SJSA1 (cell line): ENCODE measurements at places on chromosomes 5 and 9. TPM values are rescaled to one million over a fixed set of nuclear protein-coding genes. Genes with fewer than 3 reads are reported as not detected.

The SOX30 gene
- total RNA-seq = 2.7 and 5.8 TPM in 2 replicates

The ANKRD31 gene
- not detected in 2 replicates for total RNA-seq

The MED22 gene
- 19.7 and 20.4 TPM in 2 replicates for total RNA-seq

The VCAN gene
- total RNA-seq = 46.0 and 69.4 TPM in 2 replicates

The KCNMB1 gene
- 0.44 and 1.00 TPM in 2 replicates for total RNA-seq

The INSL6 gene
- not detected in 2 replicates for total RNA-seq

The TRIM36 gene
- 0.22 and 1.3 TPM in 2 replicates for total RNA-seq

The DAPK1 gene
- 84.9 and 103 TPM in 2 replicates for total RNA-seq

DNA sequence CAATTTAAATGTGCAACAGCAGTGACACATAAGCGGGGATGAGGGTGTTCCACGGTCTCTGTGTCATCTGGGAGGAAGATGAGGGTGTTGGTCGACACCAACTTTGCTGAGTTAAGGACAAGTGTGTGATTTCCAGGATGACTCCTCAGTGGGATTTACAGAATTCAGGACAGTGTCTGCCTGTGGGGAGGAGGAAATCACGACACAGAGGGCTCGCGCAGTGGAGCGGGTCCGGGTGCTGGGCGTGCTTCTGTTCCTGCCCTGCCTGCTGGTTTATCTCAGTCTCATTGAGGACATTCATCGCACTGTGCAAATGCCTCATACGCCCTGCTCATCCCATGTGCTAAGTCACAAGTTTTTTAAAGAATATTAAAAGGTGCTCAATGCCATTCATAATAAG lies 73.7 kb upstream of the ADAMTS2 start:
- no peak overlapping the region for H3K4me3 ChIP-seq
- no peaks in the 10 kb centered on the region for H3K36me3 ChIP-seq
- H3K4me1 ChIP-seq = no peaks in the 10 kb centered on the region
- DNase-seq = no peak
- H3K27ac ChIP-seq = no peak overlapping the region
- H3K27me3 ChIP-seq = no peaks in the 10 kb centered on the region

DNA sequence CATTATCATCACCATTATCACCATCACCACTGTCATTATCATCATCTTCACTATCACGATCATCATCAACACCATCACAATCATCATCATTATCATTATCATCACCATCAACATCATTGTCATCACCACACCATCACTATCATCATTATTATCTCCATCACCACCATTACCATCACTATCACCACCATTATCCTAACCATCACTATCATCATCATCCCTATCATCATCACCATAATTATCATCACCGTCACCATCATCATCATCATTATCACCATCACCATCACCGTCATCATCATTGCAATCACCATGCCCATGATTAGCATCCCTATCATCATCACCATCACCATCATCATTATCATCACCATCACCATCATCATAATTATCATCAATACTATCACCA lies 311.9 kb downstream of the IRX2 start:
- H3K27ac ChIP-seq = no peak overlapping the region
- H3K36me3 ChIP-seq = no peaks in the 10 kb centered on the region
- H3K4me1 ChIP-seq = no peaks in the 10 kb centered on the region
- no peaks in the 10 kb centered on the region for H3K27me3 ChIP-seq
- H3K4me3 ChIP-seq = no peak overlapping the region
- no peak for DNase-seq

DNA sequence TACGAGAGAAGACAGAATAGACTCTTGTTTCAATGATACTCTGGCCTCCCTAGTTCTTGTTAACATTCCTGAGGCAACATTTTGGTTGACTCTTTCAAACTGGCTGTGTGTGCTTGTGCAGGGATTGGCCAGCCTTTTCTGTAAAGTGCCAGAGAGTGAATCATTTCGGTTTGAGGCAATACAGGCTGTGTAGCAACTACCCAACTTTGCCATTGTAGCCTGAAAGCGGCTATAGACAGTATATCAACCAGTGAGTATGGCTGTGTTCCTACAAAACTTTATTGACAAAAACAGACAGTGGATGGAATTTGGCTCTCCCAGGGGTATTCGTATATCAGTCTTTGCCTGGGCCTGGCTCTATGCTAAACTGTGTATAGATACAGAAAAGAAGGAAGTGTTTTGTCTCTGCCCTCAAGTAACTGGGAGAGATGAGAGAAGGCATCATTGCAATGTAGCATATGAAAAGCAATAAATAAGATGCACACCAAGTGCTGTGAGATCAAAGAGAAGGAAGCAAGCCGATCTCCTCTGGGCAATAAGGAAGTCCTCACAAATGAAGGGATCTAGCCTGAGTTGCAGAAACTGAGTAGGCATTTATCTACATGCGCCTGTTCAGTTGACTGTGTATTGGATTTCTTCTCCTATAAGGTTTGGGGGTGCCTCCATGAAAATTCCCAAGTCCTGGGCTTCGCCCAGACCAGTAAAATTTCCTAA lies 568.0 kb upstream of the KLF4 start:
- no peaks in the 10 kb centered on the region for H3K36me3 ChIP-seq
- peak; percentile 68 for DNase-seq
- H3K4me3 ChIP-seq = no peak overlapping the region
- H3K4me1 ChIP-seq = peaks cover 26% of the 10 kb centered on the region
- no peaks in the 10 kb centered on the region for H3K27me3 ChIP-seq
- H3K27ac ChIP-seq = peak overlapping the region; percentile 71

DNA sequence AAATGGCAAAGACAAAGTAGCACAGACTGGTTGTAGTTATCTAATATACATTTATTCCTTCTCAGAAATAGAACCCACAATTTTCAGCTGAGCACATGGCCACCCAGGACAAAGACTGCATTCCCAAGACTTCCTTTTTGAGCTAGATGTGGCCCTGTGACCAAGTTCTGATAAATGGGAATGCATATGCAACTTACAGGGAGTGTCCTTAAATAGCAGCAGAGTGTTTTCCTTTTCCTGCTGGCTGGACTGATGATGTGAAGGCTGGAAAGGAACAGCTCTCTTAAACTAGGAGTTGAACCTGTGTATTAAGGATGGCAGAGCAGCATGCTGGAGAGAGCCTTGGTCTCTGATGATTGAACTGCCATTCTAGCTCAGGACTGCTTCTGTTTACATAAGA lies 74.7 kb upstream of the TNPO1 start:
- no peak overlapping the region for H3K4me3 ChIP-seq
- DNase-seq = no peak
- no peaks in the 10 kb centered on the region for H3K36me3 ChIP-seq
- H3K27me3 ChIP-seq = no peaks in the 10 kb centered on the region

DNA sequence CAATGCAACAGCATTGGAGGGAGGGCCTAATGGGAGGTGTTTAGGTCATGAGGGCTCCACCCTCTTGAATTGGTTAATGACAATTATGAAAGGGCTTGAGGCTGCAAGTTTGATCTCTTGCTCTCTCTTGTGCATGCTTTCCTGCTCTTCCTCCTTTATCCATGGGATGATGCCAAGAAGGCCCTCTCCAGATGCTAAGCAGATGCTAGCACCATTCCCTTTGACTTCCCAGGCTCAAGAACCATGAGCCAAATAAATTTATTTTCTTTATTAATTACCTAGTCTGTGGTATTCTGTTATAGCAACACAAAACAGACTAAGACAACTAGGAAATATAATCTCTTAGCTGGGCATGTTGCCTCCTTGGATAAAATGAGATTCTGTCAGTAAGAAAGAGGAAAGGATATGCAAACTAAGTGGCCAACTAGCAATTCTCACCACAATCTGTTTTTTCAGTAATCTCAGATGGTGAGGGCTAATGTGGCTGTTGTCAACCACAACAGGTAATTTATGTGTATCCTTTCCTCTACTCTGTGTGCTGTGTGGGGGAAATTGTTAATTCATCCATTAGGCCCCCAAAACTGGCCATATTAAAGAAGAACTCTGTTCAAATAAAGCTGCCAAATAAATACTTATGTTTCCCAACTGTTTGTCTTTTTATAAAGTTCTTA lies 269.1 kb upstream of the CD180 start:
- no peak overlapping the region for H3K4me3 ChIP-seq
- no peak overlapping the region for H3K27ac ChIP-seq
- H3K36me3 ChIP-seq = no peaks in the 10 kb centered on the region
- no peak for DNase-seq
- no peaks in the 10 kb centered on the region; the same call in 1 of the 2 replicates for H3K27me3 ChIP-seq
- no peaks in the 10 kb centered on the region for H3K4me1 ChIP-seq

DNA sequence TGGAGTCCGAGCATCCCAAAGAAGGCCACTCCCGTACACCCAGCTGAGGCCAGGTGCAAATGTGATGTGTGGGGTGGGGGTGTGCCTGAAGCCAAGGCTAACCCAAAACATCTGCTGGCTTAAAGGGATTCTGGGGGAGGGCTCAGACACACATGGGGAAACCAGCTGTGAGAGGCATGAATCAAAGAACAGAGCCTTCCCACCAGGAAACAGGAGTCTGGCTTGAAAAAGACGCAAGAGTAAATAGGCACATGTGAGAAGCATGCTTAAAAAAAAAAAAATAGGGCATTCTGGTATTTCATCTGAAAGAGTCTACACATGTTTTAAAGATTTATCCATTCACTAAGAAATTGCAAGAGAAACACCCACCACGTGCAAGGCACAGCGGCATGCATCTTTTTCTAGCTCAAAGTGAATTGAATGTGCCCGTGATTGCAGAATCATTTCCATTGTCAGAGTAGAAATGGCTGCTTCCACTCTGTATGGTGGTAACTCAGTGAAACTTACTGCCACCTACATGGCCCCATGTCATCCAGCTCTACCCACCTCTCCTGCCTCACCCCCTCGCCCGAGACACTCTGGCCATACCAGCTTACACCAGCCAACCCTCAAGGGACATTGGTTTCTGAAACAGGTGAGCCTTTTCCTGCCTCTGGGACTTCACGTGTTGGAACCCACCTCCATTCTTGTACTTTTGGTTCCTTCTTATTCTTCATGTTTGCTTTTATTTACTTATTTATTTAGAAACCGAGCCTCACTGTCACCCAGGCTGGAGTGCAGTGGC lies 71.5 kb downstream of the SEMA5A start:
- H3K27ac ChIP-seq = no peak overlapping the region
- no peak for DNase-seq

DNA sequence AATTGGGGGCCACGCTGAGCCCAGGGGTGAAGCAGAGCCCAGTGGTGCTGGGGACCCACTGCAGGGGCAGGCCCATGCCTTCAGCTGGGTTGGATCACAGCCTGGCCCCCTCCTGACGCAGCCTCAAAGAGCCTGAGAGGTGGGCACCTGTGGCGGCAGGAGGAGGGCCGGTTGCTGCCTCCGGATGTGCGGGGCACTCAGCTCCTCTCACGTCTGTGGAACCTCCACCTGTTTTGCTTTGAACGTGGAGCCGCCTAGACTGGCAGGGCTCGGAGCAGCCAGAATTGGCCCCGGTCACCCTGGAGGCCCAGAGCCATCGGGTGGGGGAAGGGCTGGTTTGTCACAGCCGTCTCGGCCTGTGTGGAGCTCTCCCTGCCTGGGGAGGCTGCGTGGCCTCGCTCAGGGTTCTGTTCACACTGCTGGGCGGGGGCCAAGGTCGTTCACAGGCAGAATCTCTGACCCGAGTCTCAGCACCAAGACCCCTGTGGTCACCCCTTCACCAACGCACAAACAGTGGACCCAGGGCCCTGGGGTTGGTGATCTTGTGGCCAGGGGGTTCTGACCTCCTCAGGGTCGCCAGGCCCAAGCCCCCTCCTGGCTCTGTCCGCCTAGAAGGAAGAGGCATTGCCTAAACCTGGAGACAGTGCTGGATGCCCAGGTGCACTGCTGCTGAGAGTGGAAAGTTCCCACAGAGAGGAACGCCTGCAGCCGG lies 9.2 kb upstream of the SLC9A3 start:
- no peaks in the 10 kb centered on the region for H3K4me1 ChIP-seq
- DNase-seq = no peak
- no peak overlapping the region for H3K4me3 ChIP-seq
- H3K27ac ChIP-seq = no peak overlapping the region
- peaks cover 54% of the 10 kb centered on the region for H3K27me3 ChIP-seq

DNA sequence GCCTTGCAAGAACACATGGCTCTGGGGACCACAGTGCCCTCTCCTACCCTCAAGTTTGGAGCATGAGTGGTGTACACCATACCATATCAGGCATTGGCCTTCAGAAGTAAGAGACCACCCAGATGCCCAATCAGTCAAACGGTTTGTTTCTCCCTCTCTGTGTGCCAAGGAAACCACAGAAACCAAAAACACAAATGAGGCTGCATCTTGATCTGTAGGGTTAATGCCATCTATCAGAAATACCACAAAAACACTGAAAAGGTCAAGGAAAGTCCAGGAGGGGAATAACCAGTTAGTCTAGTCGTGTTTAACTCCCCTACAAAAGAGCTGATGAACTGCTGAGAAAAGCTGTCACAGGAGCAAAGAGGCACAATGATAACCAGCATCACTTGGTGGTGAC lies 78.4 kb downstream of the INSYN2B start:
- no peak for DNase-seq
- no peak overlapping the region for H3K4me3 ChIP-seq
- no peak overlapping the region for H3K27ac ChIP-seq
- no peaks in the 10 kb centered on the region for H3K4me1 ChIP-seq

- peaks cover 8% of the 10 kb centered on the region; the same call in 1 of the 2 replicates for H3K4me1 ChIP-seq
- DNase-seq = no peak
- no peak overlapping the region for H3K4me3 ChIP-seq
- no peaks in the 10 kb centered on the region for H3K36me3 ChIP-seq
- no peak overlapping the region for H3K27ac ChIP-seq
Observed at GRCh38 chr5:56763182-56763581, 52.2 kb upstream of the MAP3K1 start.

GRCh38 chr5:173794901-173795416 lies 93.2 kb upstream of the CPEB4 start:
- no peak for DNase-seq
- H3K4me1 ChIP-seq = no peaks in the 10 kb centered on the region
- no peak overlapping the region for H3K27ac ChIP-seq
- H3K36me3 ChIP-seq = no peaks in the 10 kb centered on the region
- no peak overlapping the region for H3K4me3 ChIP-seq

DNA sequence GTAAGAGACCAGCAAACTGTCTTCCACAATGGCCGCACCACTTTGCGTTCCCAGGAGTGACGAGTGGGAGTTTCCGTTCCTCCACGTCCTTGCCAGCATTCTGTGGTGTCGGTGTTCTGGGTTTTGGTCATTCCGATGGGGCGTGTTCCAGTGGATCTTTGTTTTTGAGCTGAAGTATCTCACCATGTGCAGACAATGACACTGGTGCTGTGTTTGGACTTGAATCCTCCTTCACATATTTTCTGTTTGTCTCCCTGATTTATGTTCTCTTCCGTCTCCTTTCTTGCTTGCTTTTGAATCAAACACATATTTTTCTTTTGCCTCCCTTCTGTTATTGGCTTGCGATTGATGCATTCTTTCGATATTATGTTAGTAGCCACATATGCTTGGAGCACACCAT lies 60.8 kb upstream of the IRX4 start:
- H3K27ac ChIP-seq = no peak overlapping the region
- H3K27me3 ChIP-seq = no peaks in the 10 kb centered on the region; the same call in 1 of the 2 replicates
- DNase-seq = no peak
- no peak overlapping the region for H3K4me3 ChIP-seq
- no peaks in the 10 kb centered on the region for H3K36me3 ChIP-seq

- H3K36me3 ChIP-seq = peaks cover 52% of the 10 kb centered on the region
- peak overlapping the region; percentile 76 for H3K4me3 ChIP-seq
- DNase-seq = peak; percentile 87
- H3K27ac ChIP-seq = peak overlapping the region; percentile 75
- H3K27me3 ChIP-seq = no peaks in the 10 kb centered on the region
Observed at GRCh38 chr5:72108202-72109061, 1.2 kb downstream of the MAP1B start.

- no peak for DNase-seq
- H3K4me1 ChIP-seq = no peaks in the 10 kb centered on the region
- no peaks in the 10 kb centered on the region for H3K36me3 ChIP-seq
- no peak overlapping the region for H3K27ac ChIP-seq
- H3K27me3 ChIP-seq = no peaks in the 10 kb centered on the region; the same call in 1 of the 2 replicates
- no peak overlapping the region for H3K4me3 ChIP-seq
Observed at GRCh38 chr5:96402500-96402899, 30.5 kb downstream of the PCSK1 start.
